Cortex of kidney (tissue), 1 donor: ENCODE measurements at places on chromosomes 16 and 17.

GRCh38 chr17:67132366-67132765 is 88.0 kb downstream of the CACNG1 start:
- DNase-seq, result no peak

DNA sequence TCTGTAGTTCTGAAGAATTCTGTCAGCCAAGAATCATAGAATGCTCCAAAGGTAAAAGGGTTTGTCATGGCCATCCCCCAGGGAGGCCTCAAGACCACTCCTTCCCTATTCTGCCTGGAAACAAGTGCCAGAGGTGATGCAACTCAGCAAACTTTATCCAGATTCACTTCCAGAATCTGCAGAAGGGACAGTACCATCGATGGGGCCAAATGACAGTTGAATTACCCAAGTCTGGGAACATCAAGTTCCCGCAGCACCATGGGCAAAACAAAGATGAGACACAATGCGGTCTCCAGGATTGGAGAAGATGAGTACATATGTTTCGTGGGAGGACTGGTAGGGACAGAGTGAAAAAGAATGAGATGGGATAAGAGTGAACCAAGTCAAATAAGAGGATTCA is 13.7 kb upstream of the TAT start:
- DNase-seq, result no peak

DNA sequence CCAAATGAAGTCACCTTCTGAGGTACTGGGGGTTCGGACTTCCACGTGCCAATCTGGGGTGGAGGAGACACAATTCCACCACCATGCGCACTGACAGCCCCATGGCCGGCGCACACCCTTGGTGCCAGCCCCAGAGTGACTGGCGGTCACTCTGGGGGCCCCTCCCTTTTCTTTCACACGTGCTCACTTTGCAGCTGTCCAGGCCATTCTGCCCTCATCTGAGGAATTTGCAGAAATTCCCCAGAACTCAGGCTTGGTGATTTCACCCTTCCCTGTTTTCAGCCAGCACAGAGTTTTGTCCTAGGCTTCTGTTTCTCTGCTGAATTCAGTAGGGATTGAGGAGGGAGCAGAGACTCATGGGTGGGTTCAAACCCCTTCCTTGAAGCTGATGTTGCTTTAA is 54.8 kb downstream of the CDRT4 start:
- DNase-seq, result no peak

DNA sequence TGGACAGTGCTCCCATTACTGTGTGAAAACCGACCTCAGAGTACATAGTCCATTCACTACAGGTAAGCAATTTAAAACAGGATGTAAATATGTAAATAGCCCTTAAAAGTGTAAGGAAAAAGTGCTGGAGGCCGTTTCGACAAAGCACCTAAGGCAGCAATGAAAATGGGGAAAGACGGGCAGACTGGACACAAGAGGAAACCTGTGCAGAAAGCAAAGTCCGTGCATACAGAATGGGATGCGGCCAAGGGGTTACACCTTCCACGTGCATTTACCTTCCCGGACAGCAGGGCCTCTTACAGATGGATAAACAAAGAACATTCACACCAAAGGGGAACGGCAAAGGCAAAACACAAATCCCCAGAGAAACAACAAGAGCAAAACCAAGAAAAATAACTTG is 32.0 kb downstream of the LMF1 start:
- DNase-seq, result no peak

- no peak for DNase-seq
Observed at GRCh38 chr16:52976539-52977167, 76.0 kb downstream of the CHD9NB start.

- no peak for DNase-seq
Observed at GRCh38 chr17:79057737-79058385, 16.8 kb upstream of the ENGASE start.

- DNase-seq, result no peak
Observed at GRCh38 chr16:59859676-59860402, 1125.7 kb upstream of the GOT2 start.

- DNase-seq, result no peak
Observed at GRCh38 chr16:78852081-78852635, 748.4 kb downstream of the MAF start.

GRCh38 chr16:67959536-67960329 is 8.7 kb downstream of the SLC12A4 start:
- no peak for DNase-seq

- DNase-seq, result no peak
Observed at GRCh38 chr16:89723279-89724250, 2.2 kb downstream of the ZNF276 start.

- DNase-seq, result no peak
Observed at GRCh38 chr17:79478051-79478461, 132.8 kb downstream of the RBFOX3 start.

DNA sequence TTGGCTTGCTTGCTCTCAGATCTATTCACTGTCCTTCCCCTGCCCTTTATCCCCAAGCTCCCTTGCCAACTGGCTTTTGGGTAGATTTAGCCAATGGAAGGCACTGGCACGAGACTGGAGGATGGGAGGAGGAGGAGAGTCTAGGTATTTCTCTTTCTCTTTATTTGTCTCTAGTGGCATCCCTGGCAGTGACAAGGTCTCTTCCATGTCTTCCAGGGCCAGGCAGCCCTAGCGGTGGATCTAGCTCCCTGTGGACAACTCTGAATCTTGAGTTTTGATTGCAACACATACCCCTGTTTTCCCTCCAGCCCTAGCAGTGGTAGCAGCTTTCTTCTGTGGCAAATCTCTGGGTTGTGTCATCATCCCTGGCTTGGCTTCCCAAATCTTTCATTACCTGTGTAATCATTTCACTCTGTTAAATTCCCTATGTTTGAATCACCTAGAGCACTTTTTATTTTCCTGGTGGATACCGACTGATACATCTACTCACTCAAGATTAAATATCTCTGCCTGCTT is 171.1 kb upstream of the IRX6 start:
- no peak for DNase-seq

DNA sequence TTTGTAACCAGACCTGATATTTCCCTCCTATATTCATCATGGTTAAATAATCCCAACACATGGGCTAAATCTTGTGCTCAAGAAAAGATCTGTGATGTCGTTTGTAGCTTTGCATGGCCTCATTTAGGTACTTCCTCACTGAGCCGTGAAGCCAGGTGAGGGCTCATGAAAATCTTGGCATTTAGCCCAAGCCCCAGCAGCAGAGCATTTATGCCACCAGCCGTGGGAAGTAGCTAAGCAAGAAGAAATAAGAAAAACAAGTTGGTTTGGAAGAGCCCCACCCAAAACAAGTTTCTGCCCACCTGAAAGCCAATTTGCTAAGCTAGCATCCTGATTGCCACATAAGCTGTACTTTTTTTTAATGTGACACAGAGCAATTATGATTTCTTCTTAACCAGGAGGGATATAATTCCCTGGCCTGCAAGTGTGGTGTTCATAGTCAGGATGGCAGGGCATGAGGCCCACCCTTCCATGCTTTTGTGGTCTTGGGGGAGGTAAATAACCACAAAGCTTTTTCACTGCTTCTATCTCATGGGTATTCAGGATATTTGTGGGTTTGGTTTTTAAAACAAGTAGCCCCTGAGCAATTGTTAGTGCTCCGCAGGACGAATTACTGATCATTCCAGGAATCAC is 10.5 kb downstream of the TMIGD1 start:
- no peak for DNase-seq

DNA sequence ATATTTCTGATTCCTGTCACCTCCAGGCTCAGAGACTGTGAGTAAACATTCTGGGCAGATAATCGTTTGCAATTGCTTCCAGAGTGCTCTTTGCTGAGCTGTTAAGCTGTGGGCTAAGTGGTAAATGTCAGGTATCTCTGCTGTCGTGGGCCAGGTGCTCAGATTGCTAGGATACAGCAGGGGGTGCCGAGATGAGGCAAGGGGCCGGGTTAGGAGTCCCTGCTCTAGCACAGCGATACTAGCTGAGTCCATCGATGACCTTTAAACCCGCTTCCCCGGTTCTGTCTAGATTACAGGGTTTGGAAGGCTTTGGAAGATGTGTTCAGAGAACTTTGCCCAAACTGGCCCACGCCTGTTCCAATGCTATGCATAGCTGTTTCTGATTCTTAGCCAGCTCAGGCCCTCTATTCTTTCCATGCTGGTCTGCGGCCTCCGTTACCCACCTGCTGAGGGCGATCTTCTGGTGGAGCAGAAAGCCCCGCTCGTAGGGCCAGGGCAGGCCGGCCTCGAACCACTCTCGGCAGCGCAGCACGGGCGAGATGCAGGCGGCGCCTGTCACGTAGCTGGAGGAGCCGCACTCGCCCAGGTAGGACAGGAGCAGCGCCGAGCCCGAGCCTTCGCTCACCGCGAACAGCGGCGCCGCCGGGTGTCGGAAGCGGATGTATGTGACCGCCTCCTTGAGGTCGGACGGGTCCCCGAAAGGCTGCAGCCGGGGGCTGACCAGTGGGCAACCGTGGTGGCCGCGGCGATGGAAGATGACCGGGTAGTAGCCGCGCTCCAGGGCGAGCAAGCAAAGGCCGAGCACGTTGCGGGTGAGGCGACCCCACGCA is 979 bp downstream of the ABHD15 start:
- no peak for DNase-seq

DNA sequence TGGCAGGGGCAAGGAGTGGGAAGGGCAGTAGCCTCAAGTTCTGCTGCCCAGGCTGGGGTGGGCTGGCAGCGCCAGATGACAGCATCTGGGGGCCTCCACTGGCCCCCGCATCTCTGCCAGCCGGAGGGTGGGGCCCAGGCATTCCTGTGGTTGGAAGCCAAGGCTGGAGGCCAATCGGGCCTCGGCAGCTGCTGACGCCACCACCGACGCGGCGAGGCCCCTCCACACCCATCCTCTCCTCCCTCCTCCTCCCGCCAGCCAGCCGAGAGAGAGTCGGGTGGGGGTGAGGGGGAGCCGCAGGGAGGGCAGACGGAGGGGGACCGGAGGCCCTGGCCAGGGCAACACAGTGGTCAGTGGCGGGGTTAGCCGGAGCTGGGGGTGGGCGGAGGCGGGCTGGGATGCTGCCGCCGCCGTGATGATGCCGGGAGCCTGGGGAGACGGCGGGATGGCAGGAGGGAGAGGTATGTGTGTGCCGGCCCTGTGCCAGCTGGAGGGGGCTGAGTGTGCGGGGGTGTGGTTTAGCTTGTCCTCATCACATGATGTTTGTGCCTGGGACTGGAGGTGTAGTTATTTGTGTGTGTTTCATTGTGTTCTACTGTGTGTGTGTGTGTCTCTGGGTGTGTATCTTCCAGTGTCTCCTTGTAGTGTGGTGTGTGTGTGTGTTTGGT is 36.6 kb downstream of the ARHGAP23 start:
- DNase-seq, result no peak

GRCh38 chr17:58501451-58501850 is 13.0 kb downstream of the MTMR4 start:
- DNase-seq, result no peak

DNA sequence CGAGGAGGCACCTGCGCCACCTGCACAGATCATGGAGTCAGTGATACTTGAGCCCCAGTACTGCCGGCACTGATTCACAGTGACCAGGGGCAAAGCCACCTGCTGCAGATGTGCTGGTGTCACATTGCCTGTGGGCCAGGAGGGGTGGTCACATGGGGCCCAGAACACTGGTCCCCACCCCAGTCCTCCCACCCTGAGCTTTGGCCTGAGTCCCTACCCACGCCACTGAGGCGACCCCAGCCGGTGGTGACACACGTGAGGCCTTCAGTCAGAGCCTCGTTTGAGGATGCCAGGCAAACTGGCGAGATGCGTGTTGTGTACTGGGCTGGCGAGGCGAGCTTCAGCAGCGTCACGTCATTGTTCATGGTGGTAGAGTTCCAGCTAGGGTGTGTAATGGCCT is 1.5 kb downstream of the CTRL start:
- DNase-seq, result no peak

DNA sequence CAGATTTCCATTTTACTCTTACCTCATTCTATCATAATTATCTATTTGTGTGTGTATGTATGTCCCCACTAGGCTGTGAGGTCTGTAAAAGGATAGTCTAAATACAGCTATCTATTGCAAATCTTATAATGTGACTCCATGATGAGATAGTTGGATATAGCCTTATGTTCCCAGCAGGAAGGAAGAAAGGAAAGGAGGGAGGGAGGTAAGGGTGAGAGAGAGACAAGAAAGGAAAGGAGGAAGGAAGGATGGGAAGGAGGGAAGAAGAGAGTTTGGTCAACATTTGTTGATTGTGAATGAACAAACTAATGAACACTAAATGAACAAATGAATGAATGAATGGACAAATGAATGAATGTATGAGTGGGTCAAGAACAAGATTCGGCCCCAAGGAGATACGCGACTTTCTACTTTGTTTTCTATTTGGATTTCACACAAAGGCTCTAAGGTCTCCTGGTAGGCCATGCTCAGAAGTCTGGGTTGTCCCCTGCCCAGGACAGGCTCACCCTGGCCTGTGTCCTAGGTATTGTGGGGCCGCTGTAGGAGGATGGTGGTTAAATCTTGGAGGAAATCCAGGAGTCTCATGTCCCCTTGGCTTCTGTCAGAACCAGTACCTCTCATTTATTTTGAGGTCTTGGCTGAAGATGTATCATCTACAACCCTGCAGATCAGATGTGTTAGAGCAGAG is 195.2 kb downstream of the WWOX start:
- no peak for DNase-seq

DNA sequence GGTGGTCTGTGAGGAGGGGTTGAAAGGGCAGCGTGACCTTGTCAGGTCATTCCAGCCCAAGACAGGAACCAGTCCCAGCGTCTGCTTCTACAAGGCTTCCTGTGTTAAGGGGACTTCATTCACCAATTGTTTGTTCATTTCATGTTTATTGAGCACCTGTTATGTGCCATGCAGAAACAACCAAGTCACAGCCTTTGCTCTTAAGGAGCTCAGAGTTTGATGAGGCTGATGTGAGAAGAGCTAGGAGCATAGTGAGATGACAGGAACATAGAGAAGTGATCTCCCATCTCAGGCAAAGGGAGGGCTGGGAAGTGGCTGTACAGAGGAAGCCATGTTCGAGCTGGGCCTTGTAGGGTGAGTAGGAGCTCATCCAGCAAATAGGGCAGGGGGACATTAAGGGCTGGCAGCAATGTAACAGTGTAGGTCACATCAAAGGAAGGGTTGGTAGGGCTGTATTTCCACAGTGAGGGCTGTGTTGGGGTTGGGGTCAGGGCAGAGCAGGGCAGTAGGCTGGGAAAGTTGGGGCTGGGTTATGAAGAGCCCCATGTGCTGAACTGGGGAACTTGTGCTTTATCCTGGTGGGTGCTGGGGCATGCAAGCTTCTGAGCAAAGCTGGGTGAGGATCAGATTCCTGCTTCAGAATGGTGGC is 79.8 kb downstream of the ARHGAP23 start:
- no peak for DNase-seq
